ENCODE measurements at places on chromosomes 11 and 22.

- DNase-seq: no peak
Measured at GRCh38 chr22:33209930-33210784, 152.0 kb upstream of the SYN3 start.

DNA sequence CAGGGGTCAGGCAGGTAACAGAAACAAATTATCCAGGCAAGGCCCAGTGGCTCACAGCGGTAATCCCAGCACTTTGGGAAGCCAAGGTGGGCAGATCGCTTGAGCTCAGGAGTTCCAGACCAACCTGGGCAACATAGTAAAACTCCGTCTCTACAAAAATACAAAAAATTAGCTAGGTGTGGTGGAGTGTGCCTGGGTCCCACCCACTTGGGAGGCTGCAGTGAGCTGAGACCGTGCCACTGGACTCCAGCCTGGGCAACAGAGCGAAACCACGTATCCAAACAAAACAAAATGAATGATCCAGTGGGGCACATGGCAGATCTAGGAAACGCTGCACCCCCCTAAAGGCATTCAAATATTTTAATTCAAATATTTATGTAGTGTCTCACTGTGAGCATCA is 9.9 kb downstream of the NUMA1 start:
- no peak for DNase-seq

DNA sequence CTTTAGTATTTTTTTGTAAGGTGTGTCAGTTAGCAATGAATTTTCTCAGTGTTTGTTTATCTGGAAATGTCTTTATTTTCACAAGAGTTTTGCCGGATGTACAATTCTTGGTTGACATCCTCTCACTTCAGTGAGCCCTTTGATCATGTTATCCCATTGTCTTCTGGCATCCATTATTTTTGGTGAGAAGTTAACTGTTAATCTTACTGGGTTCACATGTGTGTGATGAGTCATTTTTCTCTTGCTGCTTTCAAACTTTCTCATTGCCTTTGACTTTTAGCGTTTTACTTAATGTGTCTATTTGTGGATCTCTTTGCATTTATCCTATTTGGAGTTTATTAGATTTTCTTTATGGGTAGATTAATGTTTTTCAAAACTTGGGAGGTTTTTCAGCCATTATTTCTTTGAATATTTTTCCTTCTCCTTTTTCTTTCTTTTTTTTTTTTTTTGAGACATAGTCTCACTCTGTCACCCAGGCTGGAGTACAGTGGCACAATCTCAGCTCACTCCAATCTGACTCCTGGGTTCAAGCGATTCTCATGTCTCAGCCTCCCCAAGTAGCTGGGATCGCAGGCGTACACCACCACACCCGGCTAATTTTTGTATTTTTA is 100.5 kb upstream of the RRM1 start:
- no peak for DNase-seq

DNA sequence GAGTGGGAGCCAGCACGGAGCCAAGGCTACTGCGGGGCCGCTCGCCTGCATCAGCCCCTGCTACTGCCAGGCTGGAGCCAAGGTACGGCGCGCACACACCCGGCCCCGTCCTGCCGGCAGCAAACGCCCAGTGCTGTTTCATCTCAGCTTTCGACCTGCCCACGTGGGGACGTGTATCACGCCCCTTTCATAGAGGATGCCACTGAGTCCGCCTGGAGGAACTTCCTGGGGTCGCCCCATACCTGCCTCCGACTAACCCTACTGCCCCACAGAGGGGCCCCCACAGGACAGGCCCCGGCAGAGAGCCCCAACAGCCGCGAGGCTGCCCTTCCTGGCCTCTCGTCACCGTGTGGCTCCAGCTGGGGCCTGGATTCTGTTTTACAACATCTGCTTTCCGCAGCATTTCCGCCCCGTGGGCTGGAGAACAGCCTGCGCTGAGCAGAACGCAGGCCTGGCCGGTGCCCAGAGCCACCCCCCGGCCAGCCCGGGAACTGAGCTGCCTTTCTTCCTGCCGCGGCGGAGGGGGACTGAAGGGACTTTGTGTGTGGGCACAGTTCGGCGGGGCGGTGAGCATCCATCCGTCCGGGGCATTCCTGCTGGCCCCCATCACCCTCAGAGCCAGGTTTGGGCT is 22.9 kb upstream of the ARHGAP8 start:
- DNase-seq: peak; percentile 75

DNA sequence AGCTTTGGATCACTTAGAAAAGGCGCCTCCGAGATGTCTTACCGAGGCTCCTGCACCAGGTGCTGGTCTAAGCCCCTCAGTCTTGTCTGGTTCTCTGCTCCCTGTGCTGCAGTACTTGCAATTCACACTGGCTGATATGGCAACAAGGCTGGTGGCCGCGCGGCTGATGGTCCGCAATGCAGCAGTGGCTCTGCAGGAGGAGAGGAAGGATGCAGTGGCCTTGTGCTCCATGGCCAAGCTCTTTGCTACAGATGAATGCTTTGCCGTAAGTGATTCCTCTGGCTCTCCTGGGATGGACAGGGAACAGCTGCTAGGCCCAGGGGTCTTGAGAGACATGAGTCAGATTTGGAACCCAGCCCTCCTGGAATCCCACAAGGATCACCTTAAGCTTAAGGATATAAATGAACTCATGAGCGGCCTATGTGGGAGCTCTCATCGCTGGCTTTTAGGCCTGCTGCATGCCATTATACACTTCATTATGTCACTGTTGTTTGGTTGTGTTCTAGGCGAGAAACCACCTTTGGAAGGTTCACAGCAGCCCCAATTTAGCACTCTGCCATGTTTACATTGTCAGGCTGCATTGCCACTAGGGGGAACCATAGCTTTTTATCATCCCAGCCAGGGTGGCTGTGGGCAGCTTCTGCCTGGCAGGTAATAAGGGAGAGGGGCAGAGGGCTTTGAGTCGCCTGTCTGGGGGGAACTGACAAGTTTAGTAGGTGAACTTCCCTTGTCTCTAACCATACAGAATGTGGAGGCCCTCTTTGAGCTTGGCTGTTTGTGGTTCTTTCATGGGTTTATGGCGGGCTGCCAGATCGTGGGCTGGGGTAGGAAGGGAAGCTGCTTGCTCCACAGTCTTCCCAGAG is 8.5 kb downstream of the ACAD8 start:
- DNase-seq: no peak

DNA sequence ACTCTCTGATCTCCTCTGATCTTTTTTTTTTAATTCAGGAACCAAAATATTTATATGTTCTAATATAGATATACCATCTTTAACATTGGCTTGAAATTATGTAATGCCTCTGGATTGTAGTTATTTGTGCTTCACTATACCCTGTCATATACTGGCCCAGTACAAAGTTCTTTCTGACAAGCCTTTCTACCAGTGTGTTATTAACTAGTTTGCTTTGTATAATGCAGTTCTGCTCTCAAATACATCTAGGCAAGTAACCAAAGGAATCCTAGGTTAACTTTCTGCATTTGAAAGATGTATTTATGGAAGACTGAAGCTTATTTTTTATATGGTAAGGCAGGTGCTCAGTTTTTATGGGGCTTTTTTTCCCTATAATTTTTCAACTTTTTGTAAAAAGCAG is 36.1 kb downstream of the ARHGEF12 start:
- no peak for DNase-seq

- no peak for DNase-seq
Measured at GRCh38 chr22:32950366-32950765, 107.8 kb downstream of the SYN3 start.

- DNase-seq: no peak
Measured at GRCh38 chr22:41524809-41525449, 19.3 kb downstream of the POLR3H start.

DNA sequence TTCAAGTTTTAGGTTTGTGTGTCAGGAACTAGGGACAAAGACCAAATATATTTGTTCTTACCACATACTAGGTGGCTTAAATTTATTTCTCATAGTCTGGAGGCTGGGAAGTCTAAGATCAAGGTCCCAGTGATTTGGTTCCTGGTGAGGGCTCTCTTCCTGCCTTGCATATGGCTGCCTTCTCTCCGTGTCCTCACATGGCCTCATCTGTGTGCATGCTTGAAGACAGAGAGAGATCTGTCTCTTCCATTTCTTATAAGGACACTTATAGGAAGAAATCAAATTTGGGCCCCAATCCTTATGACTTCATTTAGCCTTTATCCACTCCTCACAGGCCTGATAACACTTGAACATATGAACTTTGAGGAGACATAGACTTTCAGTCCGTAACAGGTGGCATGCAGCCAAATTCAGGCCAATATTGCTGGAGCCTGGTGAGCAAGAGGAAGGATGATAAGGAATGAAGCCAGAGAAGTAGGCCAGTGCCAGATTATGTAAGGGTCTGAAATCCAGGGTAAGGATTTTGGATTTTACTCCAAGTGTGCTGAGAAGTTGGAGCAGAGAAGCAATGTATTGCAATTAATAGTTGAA is 35.1 kb downstream of the TTC17 start:
- no peak for DNase-seq

DNA sequence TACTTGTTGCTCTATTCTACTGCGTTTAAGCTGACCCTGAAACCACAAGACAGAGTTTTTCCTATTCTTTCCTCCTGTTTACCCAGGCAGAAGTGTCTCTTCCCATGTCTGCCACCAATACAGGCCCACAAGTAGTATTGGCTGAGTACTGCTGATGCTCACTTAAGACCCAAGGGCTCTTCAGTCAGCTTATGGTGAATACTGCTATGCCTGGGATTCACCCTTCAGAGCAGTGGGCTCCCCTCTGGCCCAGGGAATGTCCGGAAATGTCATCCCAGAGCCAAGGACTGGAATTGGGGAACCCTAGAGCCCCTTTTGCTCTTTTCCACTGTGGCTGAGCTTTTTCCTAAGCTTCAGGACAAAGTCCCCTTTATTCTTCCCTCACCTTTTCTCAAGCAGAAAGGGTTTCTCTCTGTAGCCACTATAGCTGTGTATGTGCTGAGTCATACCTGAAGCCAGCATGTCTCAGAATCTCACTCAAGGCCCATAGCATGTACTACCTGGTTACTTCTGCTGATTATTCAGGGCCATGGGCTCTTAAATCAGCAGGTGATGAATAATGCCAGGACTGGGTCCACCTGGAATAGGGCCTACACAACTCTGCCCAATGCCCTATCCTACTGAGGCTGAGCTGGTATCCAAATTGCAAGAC is 745.8 kb upstream of the ANO5 start:
- DNase-seq: no peak

DNA sequence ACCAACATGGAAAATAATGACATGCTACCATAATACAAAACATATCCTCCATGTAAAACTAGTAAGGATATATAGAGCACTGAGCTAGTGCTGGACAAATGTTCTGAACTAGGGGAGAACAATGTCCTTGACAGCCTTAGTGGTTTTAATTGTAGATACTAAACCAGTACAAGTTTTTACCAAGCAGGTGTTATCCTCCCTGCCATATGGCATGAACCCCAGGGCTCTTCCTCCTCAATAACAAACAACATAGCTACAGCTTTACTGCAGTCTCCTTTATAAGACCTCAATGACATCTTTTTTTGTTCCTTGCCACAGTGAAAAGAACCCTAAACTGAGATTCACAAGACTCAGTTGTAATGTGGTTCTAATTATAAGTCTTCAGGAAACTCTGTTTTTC is 70.2 kb upstream of the GDPD4 start:
- DNase-seq: no peak

GRCh38 chr11:94275961-94276360 is 28.4 kb upstream of the IZUMO1R start:
- DNase-seq: no peak

DNA sequence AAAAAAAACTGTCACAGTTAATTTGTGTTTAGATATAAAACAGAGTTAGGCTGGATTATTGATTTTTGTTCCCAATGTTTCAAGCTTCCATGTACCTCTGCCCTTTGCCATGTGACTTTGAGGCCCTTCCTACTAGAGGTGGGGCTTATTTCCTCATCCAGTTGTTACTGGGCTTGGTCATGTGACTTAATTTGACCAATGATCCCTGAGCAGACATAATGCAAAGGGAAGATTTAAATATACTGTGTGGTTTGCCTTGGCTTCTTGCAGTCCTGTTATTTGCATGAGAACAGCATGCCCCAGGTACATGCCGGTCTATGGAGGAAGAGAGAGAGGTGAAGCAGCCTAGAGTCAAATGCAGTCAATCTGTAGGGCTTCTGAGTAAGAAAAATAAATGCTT is 347.0 kb downstream of the MIAT start:
- DNase-seq: no peak

DNA sequence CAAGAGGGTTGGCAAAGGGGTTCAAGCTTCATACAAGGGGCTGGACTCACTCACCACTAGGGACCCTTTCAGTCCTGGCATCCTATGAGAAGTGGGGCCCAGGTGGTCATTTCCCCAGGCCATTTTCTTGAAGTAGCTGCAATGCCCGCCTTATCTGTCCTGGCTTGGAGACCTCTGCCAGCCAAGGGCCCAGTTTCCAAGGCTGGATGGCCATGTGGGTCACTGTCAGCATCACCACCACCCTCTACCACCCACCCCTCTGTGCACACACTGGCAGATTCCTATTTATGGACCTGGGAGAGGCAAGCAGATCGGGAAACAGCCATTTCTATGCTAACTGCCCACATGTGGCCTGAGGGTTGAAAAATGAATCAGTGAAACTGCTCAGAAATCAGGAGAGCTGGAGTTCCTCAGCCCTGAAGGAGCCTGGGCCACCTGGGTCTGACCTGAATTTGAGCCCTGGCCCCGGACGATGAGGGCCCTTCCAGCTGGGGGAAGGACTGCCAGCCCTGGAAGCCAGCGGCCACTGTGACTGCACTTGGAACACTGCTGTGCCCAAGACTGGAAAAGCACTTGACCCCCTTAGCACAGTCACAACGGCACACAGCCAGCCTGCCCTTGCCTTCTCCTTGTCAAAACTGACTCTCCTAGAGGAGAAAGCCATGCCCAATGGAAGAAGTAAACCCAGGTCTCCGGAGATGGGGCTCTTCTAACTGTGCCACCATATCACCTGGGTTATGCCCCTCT is 442.2 kb downstream of the BUD13 start:
- DNase-seq: no peak

DNA sequence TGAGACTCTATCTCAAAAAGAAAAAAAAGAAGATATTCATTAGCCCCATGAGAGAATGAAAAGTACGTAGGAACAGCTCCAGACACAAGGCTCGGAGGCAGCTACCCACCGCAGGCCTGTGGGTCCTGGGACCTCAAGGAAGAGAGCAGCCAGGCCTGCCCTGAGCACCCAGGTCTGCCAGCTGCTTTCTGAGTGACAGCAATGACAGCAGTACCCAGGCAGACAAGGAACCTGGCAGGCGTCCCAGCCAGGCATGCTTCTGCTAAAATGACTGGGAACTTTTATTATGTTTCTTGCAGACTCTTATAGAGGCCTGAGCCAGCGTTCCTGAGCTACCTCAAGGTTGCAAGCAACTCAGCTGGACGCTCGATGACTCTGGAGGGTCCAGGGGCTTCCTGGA is 31.6 kb downstream of the CPT1A start:
- no peak for DNase-seq

DNA sequence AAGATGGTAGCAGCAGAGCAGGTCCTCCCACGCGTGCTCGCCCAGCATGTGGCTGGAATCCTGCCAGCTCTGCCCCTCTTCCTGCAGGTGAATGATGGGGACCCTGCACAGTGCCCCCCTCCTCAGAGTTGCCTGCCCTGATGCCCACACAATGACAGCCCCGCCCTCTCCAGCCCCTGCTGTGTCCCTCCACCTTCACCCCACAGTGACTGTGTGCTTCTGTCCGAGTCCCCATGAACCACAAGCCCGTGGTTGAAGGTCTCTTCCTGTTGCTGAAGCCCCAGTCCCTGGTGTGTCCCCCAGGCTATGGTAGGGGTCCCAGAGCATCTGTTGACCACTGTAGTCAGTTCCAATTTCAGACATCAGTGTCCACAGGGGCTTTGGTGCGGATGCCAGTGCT is 71.0 kb downstream of the BRD1 start:
- no peak for DNase-seq
